Activated CD8-positive, alpha-beta memory T cell treated with anti-CD3 and anti-CD28 coated beads for 1 hour (primary cell): ENCODE measurements at places on chromosomes 3 and 15.

DNA sequence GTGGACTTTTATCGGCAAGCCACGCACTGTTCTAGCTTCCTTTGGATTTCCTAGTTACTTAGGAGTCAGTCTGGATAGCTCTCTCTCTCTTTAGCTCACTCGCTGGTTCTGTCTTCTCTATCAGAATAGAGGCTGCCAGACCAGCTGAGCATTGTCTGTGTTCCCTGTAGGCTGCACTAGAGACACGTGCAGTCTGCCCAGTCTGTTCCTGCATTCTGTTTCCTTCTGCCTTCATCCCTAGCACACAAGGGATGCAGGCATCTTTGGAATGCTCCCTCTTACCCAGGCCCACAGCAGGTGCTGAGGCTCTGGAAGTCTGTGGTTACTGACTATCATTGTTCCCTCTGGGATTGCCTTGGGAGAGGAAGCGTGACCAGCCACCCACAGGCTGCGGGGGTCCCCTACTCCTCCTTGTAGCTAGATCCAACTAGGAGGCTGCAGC is 322.8 kb downstream of the ZNF621 start:
- DNase-seq, result no peak

DNA sequence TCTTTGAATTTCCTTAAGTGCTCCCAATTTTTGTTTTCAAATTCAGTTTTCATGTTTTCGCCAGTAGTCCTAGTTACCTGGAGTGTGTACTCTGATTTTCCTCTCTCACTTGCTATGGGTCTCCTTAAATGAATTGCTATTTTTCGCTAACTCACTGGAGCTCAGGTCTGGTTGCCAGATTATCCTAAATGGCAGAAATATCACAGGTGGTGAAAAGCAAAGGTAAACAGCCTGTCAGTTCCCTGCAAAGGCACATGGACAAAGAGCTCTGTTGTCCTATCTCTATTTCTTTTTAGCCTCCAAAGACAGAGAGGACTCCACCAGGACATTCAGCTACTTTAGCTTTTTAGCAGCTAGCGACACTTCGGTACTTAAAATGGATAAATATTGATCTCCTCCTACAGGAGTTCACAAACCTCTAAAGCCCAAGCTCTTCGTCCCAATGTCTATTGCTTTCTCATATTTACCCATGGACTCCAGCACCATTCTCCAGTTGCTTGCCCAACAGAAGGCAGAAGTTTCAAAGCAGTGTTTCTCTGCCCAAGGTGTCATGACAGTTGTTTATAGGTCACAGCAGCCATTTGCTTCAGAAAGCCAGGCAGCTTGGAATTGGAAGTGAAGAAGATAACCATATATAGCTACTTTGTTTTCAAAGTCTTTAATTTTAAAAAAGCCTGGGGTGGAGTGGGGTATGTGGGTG is 12.3 kb downstream of the ZBTB20 start:
- no peak for DNase-seq

GRCh38 chr3:125142420-125142778 is 70.1 kb downstream of the SLC12A8 start:
- no peak for DNase-seq

DNA sequence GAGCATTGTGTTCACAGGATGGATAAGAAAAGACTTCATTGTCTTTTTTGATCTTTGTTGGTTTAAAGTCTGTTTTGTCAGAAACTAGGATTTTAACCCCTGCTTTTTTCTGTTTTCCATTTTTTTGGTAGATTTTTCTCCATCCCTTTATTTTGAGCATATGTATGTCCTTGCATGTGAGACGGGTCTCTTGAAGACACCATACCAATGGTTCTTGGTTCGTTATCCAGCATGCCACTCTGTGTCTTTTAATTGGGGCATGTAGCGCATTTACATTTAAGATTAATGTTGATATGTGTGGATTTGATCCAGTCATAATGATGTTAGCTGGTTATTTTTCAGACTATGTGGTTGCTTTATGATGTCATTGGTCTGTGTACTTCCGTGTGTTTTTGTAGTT is 687.0 kb downstream of the NAALADL2 start:
- DNase-seq, result no peak

- DNase-seq, result no peak
Observed at GRCh38 chr3:125512135-125512920, 7.7 kb downstream of the SNX4 start.

- DNase-seq, result no peak
Observed at GRCh38 chr15:49215768-49216739, 46.0 kb downstream of the GALK2 start.

- DNase-seq, result no peak
Observed at GRCh38 chr3:106261915-106262683, 393.3 kb upstream of the CBLB start.

DNA sequence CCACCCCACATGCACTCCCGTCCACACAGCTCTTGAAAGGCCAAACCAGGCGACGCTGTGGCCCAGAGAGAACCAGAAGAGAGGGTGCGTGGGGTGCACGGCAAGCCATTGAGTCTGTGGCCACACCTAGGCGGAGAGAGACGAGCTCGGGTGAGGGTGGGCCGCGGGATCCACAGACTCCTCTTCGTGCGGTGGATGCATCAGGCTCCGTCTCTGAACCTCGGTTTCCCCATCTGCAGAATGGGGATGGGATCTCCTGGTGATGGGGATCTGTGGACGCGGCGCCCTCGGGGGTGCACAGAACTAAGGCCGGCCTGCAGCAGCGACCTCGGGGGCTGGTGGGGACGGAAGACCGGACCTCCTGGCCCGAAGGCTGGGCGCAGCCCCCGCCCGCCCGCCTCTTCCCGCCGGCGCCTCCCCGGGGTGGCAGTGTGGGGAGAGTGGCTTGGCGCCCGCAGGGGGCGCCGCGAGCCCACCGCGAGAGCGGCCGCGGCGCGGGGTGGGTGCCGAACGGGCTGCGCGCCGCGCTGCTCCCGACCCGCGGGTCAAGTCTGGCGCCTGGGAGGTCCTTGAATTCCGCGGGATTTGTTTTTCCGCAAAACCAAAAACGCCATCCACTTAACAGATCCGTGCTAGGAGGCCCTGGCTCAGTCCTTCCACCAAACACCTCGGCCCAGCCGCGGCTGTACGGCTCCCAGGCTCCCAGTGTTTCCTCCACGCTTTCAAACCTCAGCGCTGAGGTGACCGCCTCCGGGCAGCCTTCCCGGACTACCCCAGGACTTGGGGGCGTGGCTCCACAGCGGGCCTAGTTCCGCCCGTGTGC is 13.2 kb upstream of the ADPGK start:
- no peak for DNase-seq

DNA sequence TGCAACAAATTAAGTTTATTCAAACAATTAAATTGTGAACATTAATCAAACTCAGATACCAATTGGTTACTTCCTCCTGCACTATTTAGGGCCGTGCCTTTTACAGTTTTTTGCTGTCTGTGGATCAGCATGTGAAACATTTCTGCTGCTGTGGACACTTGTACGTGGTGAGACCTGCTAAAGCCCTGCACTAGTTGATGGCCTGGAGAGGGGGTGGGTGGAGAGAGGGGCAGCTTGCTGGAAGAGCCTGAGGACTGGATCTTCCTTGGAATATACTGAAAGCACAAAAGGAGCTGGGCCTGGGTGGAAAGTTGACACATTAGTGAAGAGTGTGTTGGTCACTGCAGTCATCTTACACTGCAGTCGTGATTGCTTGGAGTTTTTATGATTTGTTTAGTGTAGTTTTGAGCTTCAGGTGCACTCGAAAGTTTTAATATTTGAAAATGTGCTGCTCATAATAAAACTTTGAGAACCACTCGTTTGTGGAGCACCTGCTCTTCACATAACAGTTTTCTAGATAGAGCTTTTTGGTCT is 11.4 kb downstream of the PLCL2 start:
- no peak for DNase-seq

GRCh38 chr3:66427951-66428474 is 72.8 kb downstream of the LRIG1 start:
- no peak for DNase-seq

DNA sequence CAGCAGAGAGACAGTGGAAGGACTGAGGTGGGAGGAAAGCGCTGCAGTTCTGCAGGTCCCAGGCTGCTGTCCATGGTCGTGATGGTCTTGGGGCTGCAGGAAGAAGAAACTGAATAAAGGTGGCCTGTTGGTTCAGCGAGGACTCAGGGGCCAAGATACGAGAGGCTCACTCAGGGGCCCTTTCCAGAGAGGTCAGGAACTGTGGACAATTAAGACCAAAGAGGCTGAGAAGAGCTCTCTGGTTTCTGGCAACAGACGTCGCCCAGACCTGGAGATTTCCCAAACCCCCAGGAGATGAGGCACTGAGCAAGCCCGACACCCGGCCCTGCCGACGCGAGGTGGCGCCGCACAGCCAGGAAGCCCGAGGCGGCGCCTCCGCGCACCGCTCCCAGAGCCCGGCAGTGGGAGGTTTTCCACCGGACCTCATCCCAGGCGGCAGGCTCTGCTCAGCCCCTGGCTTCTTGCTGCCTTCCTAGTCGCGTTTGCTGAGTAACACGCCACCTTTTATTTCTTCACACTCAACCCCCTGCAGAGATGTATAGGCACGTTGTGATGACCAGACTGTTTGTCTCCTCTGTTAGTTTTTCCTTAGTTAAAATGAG is 56.4 kb upstream of the ARRDC4 start:
- DNase-seq, result no peak

DNA sequence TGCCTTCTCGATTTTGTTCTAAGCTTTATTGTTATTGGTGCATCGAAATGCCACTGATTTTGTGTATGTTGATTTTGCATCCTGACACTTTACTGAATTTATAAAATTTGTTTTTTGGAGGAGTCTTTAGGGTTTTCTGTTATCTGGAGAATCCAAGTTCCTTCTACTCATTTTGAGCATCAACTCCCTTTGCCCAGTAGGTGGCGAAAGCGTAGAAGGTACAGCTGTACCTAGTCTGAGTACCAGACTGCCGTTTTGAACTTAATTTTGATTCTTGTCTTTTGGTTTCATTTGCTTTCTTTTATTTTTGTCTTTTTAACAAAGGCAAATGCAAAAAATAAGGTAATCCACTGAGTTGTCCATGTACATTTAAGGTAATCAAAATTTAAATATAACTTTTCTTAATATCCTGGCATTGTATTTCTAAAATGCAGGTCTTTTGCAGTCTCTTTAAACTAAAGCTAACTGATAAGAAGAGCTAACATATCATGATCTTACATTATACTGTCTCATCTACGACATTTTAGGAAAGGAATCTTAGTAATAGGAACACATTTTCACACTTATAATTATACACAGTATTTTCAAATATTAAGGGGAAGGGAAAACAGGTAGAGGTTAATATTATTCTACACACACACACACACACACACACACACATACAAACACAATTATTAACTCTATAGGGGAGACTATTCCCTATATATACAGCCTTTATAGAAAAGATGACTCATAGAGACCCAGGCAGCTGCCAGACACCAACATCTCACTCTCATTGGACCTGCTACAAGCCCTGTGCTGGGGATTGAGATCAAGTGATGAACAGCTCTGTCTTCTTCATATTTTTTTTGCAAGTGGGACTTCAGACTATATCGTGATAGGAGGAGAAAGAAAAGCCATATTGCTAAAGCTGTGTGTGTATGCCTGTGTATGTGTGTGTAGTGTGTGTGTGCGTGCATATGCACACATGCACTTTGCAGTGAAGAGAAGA is 71.8 kb downstream of the SYNPR start:
- no peak for DNase-seq

DNA sequence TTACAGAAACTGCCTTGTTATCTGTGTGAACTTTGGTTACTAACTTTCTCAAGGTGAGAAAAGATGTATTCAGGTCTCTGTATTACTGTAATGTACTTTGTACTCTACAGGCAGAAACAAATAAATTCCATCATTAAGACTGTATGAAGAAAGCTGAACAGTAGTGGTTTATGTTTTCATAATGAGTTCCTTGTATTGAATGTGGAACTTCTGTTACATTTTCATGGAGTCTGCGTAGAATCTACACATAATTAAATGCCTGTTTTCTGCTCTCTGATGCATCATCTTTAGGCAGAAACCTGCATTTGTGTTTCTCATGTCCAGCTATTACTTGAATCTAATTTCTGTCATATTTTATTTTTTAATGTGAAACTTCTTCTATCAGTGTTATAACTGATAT is 302.8 kb downstream of the NLGN1 start:
- no peak for DNase-seq

- no peak for DNase-seq
Observed at GRCh38 chr15:66369773-66370651, 13.5 kb upstream of the TIPIN start.

- DNase-seq, result no peak
Observed at GRCh38 chr3:167032267-167032876, 347.7 kb downstream of the ZBBX start.

GRCh38 chr3:40845916-40846315 is 321.2 kb downstream of the ZNF621 start:
- DNase-seq, result no peak

GRCh38 chr3:713006-713621 is 379.7 kb upstream of the CNTN6 start:
- DNase-seq, result no peak

DNA sequence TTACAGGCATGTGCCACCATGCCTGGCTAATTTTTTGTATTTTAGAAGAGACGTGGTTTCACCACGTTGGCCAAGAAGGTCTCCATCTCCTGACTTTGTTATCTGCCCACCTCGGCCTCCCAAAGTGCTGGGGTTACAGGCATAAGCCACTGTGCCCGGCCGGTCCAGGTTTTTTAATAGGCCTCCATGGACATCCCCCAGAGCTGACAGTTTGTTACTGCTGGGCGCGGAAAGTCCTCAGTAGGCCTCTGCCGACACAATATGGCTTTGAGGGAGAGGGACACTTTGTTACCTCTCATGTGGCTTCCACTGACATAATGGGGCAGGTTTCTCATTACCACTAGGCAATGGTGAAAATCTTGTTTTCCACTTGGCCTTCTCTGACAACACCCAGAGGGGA is 152.0 kb downstream of the WNT7A start:
- no peak for DNase-seq

- DNase-seq, result no peak
Observed at GRCh38 chr3:73029321-73029796, 32.1 kb upstream of the EBLN2 start.

- DNase-seq, result no peak
Observed at GRCh38 chr15:42087926-42088800, 6.2 kb downstream of the PLA2G4D start.

GRCh38 chr3:87052499-87053260 is 61.7 kb upstream of the VGLL3 start:
- no peak for DNase-seq

GRCh38 chr3:112963683-112964082 is 11.2 kb downstream of the CD200R1 start:
- no peak for DNase-seq

GRCh38 chr3:159884661-159885402 is 103.8 kb upstream of the IL12A start:
- no peak for DNase-seq

GRCh38 chr3:111769992-111770352 is 89.1 kb upstream of the PHLDB2 start:
- DNase-seq, result no peak

- no peak for DNase-seq
Observed at GRCh38 chr3:101803939-101804338, 24.9 kb downstream of the NXPE3 start.

GRCh38 chr3:53936347-53936746 is 44.7 kb upstream of the SELENOK start:
- no peak for DNase-seq

DNA sequence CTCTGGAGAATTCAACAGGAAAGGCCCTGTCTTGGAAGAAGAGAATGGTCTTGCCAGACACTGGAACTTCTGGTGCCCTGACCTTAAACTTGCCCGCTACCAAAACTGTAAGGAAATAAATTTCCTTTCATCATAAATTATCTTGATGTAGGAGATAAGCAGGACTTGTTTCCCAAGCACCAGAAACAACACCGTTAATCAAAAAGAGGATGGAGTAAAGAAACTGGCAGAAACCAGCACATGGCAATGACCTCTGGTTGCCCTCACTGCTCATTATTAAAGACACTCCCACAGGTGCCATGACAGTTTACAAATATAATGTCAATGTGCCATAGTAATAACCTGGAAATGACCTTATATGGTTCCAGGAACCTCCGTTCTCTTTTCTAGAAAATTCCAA is 426.1 kb downstream of the EDEM1 start:
- no peak for DNase-seq
